Fibroblast of skin of left quadriceps (primary cell): ENCODE measurements at places on chromosomes 4 and X.

DNA sequence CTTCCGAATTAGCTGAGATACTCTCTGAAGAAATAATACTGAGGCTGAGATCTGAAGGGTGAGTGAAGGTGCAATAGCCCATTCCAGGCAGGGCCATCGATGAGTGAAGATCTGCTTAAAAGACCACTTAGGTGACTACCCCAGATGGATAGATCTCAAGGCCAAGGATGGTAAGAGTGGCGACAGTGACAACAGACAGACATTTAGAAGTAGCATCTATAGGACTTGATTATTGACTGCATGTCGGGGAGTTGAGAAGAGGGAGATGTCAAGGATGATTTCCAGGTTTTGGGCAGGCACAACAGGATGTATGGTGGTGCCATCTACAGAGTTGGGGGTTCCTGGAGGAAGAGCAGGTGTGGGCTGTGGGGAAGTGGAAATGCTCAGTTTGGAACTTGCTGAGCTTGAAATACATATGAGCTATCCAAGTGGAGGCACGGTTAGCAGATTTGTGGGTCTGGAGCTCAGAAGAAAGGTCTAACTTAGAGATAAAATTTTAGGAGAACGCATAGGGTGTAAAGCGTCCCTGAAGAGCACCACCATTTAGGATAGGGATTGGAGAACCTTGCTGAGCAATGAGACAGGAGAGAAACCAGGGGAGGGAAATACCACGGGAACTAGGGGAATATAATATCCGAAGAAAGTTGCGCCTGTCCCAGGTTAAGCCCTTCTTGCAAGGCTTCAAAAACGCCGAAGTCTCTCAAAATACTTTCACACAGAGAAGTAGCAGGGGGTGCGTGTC, 688 bp downstream of the UFSP2 start:
- peak; percentile 13 for DNase-seq

GRCh38 chr4:25377572-25378436, 741 bp downstream of the ANAPC4 start:
- DNase-seq: no peak

- DNase-seq: no peak
These were observed 69.9 kb downstream of the SEL1L3 start for GRCh38 chr4:25792876-25793275.

- no peak for DNase-seq
These were observed 42.0 kb downstream of the MAP7D3 start for GRCh38 chrX:136209016-136209738.

DNA sequence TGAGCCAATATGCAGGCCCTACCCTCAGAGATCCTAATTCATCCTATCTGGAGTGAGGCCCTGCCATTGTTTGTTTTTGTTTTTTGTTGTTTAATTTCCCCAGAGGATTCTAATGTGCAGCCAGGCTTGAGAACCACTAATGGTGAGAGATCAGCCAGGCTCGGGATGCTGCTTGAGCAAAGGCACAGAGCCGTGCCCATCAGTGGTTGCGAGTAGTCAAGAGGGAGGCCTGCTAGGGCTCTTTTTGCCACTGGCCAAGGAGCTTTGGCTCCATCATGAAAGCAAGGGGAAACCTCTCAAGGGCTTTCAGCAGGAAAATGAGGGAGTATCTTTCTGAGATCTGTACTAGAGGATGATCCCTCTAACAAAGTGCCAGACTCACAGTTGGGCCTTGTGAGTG, 2.7 kb downstream of the TCEANC start:
- no peak for DNase-seq

- no peak for DNase-seq
These were observed 12.4 kb downstream of the PHKA2 start for GRCh38 chrX:18971506-18971905.

DNA sequence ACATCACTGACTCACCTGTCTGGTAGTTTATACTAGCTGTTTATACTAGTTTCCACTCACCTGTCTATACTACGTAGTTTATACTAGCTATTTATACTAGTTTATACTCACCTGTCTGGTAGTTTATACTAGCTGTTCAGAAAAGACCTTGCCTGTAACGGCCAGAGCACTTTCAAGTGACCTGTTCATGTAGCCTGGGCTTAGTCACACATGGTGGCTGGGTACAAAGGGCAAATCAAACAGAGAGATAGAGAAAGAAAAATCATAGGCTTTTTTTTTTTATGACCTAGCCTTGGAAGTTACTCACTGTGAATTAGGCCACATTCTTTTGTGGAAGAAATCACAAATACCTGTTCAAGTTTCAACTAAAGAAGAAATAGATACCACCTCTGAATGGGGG, 30.7 kb upstream of the SPANXN4 start:
- DNase-seq: no peak

DNA sequence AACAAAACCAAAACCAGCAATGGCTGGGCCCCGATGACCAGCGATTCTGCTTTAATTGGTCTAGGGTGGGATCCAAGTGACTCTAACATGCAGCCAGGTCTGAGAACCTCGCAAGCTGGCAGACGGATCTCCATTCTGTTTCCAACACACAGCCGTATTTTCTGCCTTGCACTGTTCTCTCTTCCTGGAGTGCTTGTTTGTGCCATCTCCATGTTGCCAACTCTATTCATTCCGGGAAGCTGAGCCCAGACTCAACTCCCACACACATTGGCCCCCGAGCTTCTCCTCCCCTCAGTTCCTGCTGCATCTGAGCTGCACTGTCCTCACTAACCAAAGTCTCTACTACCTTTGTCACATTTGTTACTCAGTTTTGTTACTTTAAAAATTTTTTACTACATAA, 35.6 kb downstream of the GEMIN8 start:
- DNase-seq: no peak

GRCh38 chr4:125952631-125953030, 637.9 kb downstream of the FAT4 start:
- peak; percentile 16 for DNase-seq

- DNase-seq: no peak
These were observed 398.0 kb downstream of the RAPGEF2 start for GRCh38 chr4:159500861-159501260.

- DNase-seq: peak; percentile 92
These were observed 183.2 kb upstream of the PUDP start for GRCh38 chrX:7330971-7331746.

GRCh38 chr4:112916868-112917267, 132.6 kb upstream of the ANK2 start:
- DNase-seq: peak; percentile 52

- peak; percentile 1 for DNase-seq
These were observed 292.0 kb downstream of the CCSER1 start for GRCh38 chr4:90419124-90419711.

- DNase-seq: no peak
These were observed 5.4 kb upstream of the GTPBP6 start for GRCh38 chrX:323721-324628.

DNA sequence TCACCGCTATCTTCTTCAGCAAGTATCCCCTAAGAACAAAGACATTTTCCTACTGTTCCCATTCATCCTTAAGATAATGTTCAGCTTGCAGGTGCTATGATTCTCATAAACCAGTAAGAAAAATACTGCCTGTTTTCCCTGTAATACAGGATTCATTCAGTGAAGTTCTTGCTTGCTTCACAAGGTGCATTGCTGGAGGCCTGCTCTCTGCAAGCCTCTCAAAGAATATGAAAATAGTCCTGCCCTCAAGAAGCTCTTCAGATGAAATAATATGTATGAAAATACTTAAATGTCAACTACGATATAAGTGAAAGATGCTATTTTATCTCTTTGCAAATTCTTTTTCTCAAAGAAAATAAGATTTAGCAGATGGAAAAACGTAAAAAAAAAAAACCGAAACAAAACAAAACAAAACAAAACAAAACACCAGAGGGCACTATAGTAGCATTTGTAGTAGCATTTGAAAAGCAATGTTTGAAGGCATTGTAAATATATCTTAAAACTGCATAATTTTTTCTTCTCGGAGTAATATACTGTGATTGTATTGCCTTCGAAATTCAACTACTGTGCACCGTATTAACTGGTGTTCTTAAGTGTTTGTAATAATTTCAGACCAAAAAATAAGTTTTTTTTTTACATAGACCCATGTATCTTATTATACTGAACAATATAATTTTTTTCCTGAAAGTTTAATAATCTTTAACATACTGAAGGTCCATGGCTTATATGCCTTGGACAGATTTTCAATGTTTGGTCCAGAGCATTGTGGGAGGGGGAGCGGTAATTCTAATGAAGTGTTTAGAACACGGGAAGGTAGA, 26.0 kb downstream of the ADH4 start:
- DNase-seq: no peak

- DNase-seq: no peak
These were observed 752.5 kb upstream of the PCDH10 start for GRCh38 chr4:132396636-132397035.

DNA sequence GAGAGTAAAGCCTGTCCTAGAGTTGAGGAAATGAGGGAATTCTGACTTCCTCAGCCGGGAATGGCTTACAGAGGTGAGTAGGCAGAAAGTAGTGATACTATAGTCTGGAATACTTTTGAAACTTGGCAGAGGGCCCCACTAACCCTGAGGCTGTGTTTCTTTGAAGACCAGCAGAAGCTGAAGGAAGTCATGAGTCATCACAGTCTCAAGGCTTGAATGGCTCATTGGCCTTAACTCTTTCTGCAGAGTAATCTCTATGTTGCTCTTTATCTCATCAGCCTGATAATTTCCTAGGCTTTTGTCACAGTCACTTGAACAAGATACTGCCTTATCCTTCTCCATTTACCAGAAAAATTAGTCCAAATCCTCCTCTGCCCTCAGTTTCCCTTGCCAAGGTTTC, 80.8 kb downstream of the ANKRD50 start:
- peak; percentile 91 for DNase-seq

DNA sequence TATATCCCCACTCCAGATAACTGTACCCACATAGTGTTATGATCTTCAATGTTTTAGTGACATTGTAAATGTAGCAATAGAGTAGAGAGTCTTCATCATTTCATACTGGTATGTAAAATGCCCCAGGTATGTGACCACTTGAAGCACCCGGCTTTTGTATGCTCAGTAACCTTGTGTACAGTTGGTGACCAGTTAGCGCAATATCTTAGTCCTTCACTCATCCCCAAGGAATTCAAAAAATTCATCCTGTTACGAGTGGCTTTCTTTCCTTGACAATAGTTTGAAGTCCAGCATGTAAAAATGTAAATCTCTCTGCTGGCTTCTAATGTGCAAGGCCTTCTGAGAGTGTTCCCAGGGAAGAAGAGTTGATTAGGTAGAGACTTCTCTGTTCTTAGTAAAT, 145.6 kb downstream of the ARX start:
- no peak for DNase-seq

DNA sequence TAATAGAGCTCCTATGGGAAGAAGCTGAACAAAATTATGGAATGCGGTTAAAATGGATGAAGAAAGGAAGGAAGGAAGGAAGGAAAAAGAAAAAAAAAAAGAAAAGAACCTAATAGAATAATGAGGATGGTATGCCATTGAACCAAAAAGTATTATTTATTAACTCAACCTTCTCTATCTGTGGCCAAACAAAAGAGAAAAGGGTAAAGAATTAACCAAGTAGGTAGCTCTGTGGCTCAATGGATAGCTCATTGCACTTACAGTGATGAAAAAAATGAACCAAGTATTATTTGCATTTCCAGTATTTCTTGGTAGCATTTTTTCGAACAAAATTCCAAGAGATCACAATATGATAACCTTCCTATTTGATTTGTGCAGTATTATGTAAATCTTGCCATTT, 56.9 kb upstream of the SLC39A8 start:
- DNase-seq: no peak

DNA sequence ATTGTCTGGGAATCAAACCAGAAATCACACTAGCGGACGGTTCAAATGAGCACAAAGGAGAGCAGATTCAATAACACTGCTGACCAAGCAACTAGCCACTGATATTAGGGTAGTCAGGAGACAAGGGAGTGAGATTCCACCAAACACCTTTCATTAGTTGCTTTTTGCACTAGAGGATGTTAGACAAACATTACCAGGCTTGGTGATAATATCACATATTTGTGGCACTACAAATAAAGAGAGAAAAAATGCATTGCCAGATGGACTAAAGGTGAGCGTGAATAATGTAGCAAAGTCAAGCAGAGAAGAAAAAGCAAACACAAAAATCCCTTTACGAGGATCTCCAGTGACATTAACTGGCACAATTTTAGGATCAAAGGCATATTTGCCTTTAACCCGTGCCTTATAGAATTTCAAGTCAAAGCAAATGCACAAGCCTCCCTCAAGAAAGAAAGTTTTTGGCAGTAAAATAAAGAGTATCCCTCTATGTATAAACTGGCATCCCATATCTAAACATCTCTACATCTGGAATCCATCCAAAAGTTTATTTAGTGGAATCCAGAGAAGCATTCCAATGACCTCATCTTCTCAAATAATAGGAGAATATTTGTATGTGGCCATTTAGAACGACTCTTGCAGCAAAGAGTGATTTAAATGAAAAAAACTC, 290.9 kb downstream of the KCTD8 start:
- DNase-seq: peak; percentile 3

- no peak for DNase-seq
These were observed 38.7 kb downstream of the RTL9 start for GRCh38 chrX:110397339-110397738.

DNA sequence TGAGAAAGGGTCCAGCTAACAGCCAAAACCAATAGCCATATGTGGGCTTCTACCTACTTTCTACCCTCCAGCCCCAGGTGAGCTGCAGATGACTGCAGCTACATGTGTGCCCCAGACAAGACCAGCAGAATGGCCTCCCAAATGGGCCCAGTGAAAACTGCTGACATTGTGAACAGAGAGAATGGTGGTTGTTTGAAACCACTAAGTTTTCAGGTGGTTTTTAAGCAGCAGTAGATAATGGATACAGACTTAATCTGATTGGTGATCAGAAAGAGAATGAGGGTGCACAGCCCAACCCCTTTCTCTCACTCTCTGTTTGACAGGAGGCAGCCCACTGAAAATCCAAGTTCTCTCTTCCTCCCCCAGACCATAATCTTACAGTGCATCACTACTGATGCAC, 42.5 kb upstream of the BBS12 start:
- no peak for DNase-seq

GRCh38 chr4:80420638-80421037, 85.1 kb downstream of the CFAP299 start:
- no peak for DNase-seq

DNA sequence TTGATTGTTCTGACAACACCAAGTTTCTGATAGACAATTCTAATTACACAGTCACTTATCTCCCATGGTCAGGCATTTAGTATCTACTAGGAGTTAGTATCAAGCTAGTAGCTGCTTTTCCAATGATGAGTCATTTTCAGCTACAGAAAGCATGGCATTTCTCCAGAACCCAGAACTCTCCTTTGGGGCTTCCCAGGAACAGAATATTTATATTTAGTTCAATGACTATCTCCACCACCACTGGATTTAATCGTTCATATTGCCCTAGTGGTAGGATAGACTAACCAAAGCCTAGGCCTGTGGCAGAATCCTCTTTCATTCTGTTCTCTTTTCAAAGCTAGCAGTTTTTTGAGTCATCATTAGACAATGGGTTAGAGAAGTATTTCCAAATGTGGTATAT, 569.4 kb downstream of the GABRG1 start:
- no peak for DNase-seq

- DNase-seq: no peak
These were observed 10.4 kb upstream of the TSPYL2 start for GRCh38 chrX:53071604-53072417.
